Kidney epithelial cell (primary cell): ENCODE measurements at places on chromosomes 7 and 10. TPM values are rescaled to one million over a fixed set of nuclear protein-coding genes. Genes with fewer than 3 reads are reported as not detected.

SLC35G1 gene
- total RNA-seq: 1.2 and 3.3 TPM in 2 replicates

GRCh38 chr10:43671659-43672531 is 23.2 kb upstream of the ZNF32 start:
- no peak for DNase-seq

DNA sequence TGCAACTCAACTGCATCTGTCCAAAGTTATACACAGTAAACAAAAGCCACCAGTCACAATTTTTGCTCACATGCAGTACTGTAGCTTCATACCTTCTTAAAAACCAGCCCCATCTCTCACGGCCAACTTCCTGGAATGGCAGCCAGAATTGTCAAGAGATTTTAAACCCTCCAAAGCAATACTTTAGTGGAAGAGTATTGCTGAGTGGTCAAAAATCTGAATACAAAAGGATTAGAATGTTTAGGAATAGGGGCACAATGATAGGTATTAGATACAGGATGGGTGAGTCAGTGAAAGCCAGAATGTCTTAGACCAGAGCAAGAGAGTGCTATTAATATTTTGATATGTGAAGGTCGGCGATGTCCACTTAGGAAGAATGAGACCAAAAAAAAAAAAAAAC is 193.9 kb downstream of the AGMO start:
- no peak for DNase-seq

DNA sequence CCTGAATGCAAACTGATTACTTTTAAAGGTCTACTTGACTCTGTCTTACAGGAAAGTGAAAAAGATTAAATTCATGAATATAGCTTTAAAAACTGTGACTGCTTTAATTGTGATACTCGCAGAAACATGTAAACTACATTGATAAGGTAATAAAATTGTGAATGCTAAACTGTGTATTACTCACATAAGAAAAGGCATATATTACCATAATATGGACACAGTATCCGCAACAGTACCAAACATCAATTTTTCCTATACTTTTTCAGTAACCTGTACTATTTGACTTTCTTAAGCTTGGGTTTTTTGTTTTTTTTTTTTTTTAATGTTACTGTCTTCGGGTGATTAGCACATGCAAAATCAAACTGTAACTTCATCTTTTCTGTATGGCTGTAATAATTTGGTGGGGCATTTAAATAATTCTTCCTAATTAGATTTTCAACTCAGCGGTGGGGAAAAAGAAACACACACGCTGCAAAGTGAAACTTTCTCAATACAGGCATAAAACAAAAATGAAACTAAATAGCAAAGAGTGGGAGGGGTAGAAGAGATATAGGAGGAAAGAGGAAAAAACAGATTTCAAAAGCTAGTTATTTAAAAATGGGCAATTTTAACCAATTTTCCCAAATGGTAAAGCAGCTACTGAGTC is 23.2 kb downstream of the NT5C3A start:
- no peak for DNase-seq

GRCh38 chr7:83441-83840 is 108.9 kb upstream of the FAM20C start:
- no peak for DNase-seq

DNA sequence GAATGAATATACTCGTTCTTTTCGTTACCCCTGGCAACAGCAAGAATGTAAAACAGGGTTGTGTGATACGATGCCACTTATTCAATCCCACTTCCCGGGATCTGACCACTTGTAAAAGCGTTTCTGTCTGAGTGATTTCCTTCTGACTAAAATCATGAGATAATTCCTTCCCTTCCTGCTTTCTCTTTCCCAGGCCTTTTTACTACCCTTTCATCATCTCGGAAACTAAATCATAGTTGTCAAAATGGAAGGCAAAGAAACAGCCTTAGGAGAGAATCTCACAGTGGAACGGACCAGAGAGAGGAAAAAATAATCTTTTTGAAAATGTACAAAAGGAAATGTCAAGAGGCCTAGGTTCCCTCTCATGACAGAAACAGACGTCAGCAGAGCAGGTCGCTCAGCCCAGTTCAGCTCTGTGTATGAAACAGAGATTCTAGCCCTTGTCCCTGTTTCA is 29.8 kb downstream of the DIP2C start:
- DNase-seq: peak; percentile 65

GRCh38 chr10:44858988-44859387 is 52.1 kb upstream of the TMEM72 start:
- DNase-seq: no peak

DNA sequence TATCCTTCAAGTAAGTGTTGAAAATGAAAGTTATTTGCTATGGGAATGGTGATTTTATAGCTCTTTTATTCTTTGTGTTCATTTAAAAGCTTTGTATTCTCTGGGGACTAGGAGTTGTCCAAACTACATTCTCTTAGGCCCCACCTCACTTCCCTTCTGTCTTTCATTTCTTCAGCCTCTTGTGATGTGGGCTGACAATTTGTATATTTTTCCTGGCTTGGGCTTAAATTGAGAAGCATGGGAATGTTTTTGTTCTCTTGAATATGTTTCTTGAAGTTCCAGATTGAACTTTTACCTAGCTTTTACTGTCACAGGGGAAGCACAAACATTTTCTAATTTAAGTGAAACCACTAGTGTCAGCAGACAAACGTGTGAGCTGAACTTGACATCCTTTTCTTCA is 27.9 kb downstream of the BBS9 start:
- DNase-seq: no peak
